NCI-H1048 (cell line): ENCODE measurements at places on chromosomes 1 and 21.

- no peak for DNase-seq
Observed at GRCh38 chr1:92583821-92584760, 97.4 kb upstream of the GFI1 start.

- DNase-seq: no peak
Observed at GRCh38 chr1:100988121-100988520, 37.5 kb downstream of the DPH5 start.

GRCh38 chr1:78722947-78723346, 73.3 kb downstream of the IFI44 start:
- no peak for DNase-seq

- DNase-seq: no peak
Observed at GRCh38 chr1:58543260-58543659, 3.3 kb downstream of the OMA1 start.

GRCh38 chr1:56531624-56532349, 47.6 kb downstream of the PLPP3 start:
- no peak for DNase-seq

DNA sequence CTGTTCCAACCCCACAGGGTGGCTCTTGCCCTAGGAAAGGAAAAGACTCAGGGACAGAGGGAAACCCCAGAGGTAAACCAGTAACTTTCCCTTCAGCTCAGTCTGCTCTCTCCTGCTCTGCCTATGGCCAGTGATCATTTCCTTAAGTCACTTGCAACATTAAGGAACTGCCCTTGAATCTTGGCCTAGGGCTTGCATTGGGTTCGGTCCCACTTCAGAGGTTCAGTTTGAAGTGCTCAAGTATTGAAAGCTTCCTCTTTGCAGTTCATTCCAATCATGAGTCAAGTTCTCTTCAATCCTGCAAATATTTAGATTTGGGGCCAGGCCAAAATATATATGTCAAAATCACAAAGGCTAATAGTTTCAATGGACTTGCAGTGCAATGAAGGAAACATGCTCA, 97.7 kb upstream of the IRF2BP2 start:
- DNase-seq: no peak

DNA sequence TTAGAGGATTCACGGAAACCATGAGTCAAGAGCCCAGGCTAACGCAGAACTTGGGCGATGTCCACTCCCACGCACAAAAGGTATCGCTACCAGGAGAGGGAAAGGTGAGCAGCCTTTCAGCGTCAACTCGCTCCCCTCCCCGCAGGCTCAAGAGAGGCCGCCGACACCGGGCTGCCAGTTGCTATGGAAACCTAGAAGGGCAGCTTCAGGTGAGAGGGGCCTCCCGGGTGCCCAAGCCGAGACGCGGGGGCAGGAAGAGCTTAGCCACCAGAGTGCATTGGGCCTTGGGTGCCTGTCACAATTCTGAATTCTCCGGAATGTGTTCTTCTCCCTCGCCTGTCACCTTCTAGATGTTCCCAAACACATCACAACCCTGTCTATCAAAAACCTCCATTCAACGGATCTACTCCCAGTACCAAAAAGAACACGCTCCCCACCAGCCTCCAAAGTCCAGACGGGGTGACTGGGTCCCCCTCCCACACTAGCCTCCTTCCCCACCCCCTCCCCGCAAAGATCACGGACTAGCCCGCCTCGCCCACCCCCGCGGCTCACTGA, 694 bp downstream of the MEAF6 start:
- DNase-seq: no peak

- DNase-seq: no peak
Observed at GRCh38 chr1:30052178-30052577, 671.2 kb downstream of the MATN1 start.
